Suppressor macrophage treated with lipopolysaccharide for 4 hours (primary cell): ENCODE measurements at places on chromosomes 2 and 18.

DNA sequence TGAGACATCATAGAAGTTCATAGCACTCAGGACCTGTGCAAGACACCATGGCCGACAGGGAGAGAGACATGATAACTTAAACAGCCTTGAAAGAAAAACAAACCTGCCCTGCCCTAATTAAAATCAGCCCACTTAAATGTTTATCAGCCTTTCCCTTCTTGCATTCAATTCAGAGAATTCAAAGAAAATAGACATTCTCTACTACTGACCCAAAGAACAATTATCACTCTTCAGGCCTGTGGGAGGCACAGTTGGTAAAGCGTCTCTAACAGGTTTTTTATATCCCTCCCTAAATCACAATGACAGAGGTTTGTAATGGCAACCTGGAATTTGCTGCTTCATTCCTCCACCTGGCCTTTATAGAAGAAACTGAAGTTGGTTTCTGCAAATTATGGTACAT, 1.7 kb downstream of the CDK15 start:
- DNase-seq = no peak

DNA sequence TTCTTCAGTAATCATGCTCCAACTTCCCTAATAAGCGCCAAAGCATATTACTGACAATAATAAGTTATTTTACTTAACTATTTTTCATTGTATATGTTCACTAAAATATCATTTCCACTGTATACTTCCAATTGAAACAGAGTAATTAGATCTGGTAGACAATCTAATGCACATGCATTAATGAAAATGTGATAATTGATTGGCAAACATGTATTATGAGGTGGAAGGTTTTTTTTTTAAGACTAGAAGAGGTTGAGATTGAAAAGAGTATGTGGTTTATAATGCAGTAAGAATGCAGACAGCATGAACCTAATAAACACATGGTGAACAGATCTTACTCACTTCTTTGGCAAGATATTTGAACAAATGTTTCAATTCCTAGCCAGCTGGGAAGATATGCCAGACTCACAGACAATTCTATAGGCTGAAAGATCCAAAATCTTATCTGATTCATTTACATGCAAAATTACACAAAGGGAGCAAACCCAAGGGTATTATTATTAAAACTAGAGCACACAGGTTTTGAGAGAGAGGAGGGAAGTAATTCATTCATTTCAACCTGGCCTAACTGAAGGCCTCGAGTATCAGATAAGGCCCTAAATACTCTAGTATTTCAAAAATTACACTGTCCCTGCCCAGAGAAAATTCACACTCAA, 2.8 kb downstream of the NCKAP1 start:
- DNase-seq = no peak

- no peak for DNase-seq
Measured at GRCh38 chr18:28204154-28204553, 27.2 kb upstream of the CDH2 start.

DNA sequence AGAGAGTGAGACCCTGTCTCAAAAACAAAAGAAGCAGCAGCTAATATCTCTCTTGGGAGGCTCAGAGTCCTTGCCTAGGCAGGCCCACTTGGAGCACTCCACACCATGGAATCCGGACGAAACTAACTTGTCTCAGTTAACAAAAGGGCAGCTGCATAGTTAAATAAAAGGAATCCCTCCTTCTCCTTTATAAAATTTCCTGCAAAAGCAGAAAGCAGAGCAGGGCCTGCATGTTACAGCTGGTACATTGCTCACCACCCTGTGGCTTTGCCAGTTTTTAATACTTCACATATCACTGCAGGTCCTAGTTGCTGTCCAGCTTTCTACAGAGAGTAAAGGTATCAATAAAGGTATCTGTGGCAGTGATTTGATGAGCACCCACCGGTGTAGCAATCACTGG, 93.6 kb downstream of the ASAP2 start:
- no peak for DNase-seq

- DNase-seq = peak; percentile 26
Measured at GRCh38 chr2:135818937-135819610, 17.9 kb downstream of the LCT start.

- peak; percentile 48 for DNase-seq
Measured at GRCh38 chr2:224924631-224925030, 117.6 kb downstream of the DOCK10 start.
